GM12892 (cell line): ENCODE measurements at places on chromosomes 7 and 10.

- DNase-seq: no peak
These were observed 30.6 kb downstream of the APBB1IP start for GRCh38 chr10:26468700-26469099.

GRCh38 chr7:31982962-31983361, 87.2 kb downstream of the PDE1C start:
- DNase-seq: no peak

DNA sequence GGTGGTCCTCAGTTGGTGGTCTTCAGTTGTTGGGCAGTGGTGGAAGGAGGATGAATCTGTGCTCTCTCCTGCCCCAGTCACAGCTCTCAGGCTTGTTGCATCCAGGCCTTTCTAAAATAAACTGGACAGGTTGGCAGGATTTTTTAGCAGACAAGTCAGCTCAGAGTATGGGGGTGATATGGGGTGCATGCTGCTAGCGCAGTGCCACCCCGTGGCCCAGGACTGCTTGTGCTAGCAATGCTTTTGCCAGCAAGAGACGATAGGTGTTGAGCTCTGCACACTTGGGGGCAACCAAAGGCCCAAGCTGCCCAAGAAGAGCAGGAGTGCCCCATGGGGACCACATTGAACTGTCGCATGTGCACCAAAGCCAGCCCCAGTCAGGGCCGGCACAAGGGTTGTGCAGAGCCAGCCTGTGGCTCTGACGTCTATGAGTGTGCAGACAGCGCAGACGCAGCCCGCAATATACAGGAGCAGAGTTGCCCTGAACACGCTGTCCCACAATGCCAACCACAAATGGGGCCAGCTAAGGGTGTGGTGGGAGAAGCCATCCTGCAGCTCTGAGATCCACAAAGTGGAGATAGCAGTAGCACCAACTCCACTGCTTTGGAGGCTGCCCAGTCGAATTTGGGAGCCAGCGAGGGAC, 49.8 kb upstream of the PDSS1 start:
- no peak for DNase-seq

GRCh38 chr10:106655636-106656035, 508.9 kb downstream of the SORCS1 start:
- DNase-seq: no peak
